ENCODE measurements at places on chromosomes 6 and 20.

DNA sequence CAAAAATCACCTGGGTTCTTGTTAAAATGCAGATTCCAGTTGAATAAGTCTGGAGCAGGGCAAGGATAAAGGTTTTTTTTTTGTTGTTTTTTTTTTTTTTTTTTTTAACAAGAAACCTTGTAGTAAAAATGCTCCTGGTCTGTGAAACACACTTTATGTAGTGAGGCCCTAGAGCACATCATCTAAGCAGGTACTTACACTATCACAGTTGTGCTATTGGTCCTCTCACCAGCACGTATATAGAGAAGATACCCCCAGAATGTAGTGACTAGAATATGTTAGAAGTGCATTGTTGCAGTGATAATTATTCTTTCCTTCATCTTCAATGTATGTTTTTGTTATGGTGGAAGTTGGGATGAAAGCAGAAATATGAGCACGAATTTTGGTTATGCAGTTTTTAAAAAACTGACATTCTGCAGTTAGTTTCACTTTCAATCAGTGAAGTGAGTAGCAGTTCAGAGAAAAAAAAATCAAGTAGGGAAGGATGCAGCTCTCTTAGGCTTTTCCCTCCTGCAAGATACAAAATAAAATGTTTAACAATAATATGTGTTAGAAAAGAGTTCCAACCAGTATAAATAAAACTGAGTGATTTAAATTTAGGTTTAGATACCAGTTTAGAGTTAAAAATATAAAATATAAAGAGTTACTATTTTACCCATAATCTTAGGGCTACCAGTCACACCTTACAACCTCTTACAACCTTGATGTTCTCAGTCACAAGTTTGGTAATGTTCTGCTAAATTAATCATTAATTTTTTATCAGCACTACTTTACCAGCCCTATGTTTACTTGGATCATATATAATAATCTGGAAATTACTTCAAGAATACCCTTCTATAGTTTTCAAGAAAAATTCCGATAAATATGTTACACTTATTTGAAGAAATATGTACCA, 9.2 kb upstream of the DEFB113 start:
- no peak for DNase-seq

DNA sequence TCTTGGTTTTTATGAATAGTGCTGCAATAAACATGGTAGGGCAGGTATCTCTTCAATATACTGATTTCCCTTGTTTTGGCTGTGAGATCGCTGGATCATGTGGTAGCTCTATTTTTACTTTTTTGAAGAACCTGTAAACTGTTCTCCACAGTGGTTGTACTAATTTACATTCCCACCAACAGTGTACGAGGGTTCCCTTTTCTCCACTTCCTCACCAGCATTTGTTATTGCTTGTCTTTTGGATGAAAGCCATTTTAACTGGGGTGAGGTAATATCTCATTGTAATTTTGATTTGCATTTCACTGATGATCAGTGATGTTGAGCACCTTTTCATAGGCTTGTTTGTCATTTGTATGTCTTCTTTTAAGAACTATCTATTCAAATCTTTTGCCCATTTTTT, 8.0 kb upstream of the ARG1 start:
- peak; percentile 9 for DNase-seq

- DNase-seq, result no peak
These were observed 15.9 kb downstream of the NRN1 start for GRCh38 chr6:5990786-5991185.

DNA sequence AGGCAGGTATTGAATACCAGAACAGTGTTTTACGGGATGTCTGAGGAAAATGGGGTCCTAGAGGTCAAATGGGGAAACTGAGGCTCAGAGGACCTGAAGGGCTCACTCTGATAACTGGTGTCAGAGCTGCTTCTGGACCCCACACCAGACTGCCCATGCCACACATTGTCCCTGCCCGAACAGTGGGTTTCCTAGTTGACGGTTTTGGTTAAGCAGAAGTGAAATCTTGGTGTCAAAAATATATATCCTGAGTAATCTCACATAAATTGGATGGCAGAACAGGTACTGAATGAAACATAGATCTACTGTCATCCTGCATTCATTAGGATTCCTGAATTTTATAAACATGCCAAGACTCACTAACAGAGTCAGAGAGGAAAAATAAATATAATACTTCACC, 16.3 kb downstream of the NOX3 start:
- no peak for DNase-seq

DNA sequence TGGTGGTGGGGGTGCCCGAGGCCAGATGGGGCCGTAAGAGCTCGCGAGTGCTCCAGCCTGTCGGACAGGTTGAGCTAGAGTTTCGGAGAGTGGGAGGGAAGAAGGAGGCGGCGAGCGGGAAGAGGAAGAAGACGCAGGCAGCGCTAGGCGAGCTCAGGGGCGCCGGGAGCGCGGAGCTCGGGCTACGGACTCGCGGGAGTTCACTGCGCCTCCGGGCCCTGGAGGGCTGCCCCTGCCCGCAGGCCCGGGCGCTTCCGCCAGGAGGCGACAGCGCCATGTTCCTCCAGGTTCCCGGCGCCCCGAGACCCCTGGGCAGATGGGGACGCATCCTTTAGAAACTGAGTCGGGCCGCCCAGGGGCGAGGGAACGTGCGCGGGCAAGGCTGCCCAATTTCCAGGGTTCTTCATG, 984 bp downstream of the TFAP2C start:
- DNase-seq, result no peak

- DNase-seq, result no peak
These were observed 59.6 kb upstream of the NEDD9 start for GRCh38 chr6:11292091-11292490.

DNA sequence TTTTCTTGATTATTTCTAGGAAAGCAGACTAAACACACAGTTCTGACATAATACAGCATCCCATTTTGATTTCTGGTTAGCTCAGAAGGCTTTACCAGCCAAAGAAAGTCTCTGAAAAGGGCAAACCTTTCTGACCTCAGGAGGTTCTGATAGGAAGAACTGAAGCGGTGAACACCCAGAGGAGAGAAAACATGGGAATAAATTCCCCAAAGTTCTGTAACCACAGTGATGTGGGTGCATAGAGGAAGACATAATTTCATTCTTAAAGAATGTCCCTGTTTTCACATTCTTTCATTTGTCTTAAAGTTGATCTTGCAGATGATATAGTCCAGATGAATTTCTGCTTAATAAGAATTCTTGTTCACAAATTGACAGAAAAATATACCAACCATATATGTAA, 60.3 kb downstream of the RSPO3 start:
- peak; percentile 1 for DNase-seq

GRCh38 chr20:34066476-34067090, 45.5 kb downstream of the EIF2S2 start:
- no peak for DNase-seq
